ENCODE measurements at places on chromosomes 2 and 18.
A peak's percentile ranks its signal among the peaks of the same experiment; 100 is the strongest.

- DNase-seq = peak; percentile 14
Observed at GRCh38 chr2:217248312-217248935, 388.6 kb upstream of the TNP1 start.

- peak; percentile 46 for DNase-seq
Observed at GRCh38 chr18:27136208-27136535, 48.9 kb downstream of the CHST9 start.

- DNase-seq = no peak
Observed at GRCh38 chr18:42442656-42443055, 487.6 kb downstream of the PIK3C3 start.

DNA sequence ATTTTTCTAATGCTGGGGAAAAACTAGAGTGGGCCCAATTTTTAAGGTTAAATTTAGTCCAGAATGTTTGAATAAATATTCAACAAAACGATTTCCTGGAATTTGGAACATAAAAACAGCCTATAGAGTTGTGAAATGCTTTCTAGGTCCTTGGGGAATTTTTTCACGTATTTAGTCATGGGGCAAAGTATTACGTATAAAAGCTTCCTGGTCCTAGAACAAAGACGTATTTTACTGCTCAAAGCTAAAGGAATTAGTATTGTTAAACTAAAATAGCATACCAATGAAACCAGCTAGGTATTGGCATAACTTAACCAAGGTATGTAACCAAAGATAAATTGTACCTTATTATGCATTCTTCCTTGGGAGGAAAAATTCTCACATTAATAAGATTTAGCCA, 1.6 kb downstream of the SESTD1 start:
- no peak for DNase-seq

DNA sequence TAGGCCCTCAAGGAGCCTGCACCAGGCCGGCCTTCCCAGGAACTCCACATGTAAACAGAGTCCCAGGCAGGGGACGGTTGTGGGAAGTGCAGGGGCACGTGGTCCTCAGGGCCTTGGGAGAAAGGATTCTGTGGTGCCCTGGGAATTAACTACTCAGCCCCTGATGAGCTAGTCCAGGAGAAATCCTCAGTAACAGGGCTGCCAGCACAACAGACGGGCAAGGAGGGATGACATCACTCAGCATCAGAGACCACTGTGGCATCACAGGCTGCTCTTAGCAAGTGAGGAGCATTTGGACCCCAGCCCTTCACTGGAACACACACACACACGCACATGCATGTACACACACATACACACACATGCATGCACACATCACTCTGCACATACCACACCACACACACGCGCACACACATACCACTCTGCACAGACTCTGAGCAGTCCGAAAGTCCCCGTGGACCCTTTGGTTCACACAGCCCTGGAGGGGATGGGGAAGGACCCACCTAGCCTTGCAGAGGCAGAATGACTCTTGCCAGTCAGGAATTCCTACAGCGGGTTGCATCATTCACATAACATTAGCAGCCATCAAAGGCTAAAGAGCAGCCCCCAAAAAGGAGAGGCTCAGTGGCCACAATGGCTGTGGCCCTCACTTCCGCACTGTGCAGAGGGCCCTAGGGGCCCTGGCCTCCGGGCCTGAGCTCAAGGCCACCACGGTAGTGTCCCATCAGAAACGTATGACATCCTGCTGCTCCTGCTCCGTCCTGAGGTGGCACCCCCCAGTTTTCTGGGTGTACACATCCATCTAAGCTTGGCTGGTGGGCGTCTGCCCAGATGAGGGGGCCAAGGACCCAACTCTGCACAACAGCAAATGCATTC, 1.9 kb upstream of the NMUR1 start:
- no peak for DNase-seq

GRCh38 chr2:9205963-9206948, at the start of gene ASAP2:
Gene ASAP2 (plus strand): TSS chr2:9206812. CDS start chr2:9207105, 293 bp downstream.
- peak; percentile 62 for DNase-seq

DNA sequence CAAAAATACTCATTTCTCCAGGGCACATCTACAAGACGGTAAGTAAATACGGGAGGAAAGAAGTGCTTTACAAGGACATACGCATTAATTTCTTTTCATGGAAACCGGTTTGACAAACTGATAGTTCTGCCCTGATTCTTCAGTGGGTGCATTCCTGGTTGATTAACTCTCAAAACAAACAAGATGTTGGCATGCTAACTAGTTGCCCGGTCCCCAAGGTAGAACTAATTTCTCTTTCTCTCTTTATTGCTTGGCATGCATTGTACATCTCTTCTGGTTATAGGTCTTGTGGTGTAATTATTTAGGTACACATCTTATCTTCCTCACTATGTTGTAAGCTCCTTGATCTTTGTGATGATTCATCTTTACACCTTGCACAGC, 46.9 kb upstream of the SPATS2L start:
- DNase-seq = no peak

- no peak for DNase-seq
Observed at GRCh38 chr2:119477113-119477505, 45.5 kb downstream of the TMEM37 start.

GRCh38 chr2:42224422-42225067, 55.4 kb downstream of the EML4 start:
- no peak for DNase-seq

- DNase-seq = no peak
Observed at GRCh38 chr2:190794377-190794776, 86.2 kb upstream of the GLS start.

- no peak for DNase-seq
Observed at GRCh38 chr2:142478206-142478605, 347.4 kb upstream of the LRP1B start.

DNA sequence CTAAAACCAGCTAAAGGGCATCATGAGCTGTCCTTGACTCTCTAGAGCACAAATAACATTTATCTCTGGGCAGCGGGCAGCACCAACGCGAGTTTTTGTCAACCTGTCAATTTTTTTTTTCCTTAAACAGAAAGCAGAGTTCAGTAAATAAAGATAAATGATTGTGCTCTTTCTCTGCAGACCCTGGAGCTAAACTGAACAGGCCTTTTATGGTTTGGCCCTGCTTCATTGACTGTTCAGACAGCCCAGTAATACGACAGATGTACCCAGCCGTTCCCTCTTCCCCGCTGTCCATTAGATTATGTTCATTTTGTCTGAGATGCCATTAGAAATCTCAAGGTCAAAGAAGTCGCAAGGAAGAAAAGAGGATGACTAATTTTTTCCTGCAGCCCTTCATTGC, 280.5 kb upstream of the PIK3C3 start:
- no peak for DNase-seq

- no peak for DNase-seq
Observed at GRCh38 chr2:96120091-96120720, 3.8 kb upstream of the ADRA2B start.

DNA sequence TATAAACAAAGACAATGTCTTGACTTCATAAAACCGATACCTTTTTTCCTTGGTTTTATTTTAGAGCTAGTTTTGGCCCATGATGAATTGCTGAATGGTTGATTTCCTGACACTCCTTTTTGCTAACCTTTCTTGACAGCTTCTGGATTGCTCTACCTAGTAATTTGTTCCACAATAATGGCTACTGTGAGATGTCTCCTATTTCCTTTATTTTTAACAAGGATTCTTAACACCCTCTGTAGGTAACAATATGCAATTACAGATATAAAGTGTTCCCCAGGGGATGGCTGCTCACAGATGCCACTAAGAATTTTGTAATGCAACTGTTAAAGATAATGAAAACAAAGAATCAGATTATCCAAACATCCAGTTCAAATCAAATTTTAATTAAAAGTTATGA, 100.8 kb upstream of the ATP5MC3 start:
- DNase-seq = no peak

DNA sequence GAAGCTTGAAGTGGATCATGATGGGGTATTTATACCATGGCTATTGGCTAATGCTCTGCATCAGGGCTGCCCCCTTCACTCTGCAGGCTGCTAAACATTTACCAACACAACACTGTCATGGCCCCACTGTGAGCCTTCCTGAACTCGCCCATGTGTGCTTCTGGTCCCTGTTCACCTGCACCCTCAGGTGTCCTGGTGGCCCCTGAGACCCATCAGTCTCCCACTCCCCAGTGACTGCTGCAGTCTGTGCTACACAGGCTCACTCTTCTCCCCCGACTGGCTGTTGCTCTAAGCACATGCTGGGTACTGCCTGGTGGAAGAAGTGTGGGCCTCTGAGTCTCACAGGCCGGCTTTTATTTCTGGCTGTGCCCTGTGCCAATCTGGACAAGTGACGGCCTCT, 183.0 kb upstream of the HS6ST1 start:
- no peak for DNase-seq

DNA sequence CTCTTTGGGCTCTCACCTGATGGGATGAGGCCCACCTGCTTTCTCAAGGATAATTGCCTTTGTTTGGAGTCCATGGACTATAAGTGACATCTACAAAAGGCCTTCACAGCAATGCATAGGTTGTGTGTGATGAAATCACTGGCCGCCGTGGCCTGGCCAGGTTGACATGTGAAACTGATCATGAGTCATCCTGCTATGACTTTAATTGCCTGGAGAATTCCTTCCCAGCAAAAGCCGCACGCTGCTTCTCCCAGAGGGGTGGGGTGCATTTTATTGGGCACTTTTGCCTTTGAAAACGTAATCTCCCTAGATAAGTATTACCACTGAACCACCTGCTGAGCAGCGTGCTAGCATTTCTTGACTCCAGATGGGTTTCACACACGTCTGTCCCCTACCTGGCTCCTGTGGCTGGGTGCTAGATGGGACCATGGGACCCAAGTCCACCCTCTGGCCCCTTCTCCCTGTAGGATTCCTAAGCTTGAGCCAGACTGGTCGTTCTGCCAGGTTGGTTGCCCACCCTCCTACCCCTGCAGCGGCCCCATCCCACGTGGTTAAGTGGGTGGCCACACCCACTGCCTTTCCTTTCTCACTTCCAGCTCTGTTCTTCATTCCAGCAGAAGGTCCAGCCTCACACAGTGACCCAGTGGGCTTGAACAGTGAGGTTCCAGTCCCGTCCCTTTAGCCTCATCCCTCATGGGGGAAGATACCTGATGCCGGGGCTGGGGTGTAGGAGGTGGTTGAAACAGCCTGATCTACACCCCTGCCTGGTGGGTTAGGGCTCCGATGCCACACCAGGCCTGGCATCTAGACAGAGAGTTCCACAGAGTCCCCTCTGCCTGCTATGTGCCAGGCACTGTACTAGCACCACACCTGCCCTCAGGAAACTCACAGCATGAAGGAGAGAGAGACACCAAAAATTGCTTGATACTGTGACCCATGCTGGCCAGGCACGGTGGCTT, 89.6 kb downstream of the GBX2 start:
- DNase-seq = no peak

DNA sequence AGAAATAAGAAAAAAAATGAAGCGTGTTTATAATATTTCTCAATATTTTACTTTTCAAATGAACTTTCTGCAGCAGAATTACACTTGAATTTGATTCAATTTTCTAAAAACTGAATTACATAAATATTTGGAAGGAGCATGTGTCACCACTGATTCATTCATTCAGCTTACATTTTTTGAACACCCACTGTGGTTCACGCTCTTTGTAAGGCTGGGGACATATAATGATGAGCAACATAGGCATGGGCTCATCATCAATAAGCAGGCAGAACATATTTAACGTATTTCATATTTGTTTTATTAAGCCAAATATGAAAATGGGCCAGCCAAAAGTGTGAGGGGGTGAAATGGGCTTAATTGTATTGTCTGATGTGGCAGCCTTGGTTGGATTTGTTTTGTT, 209.1 kb downstream of the CTNNA2 start:
- no peak for DNase-seq

DNA sequence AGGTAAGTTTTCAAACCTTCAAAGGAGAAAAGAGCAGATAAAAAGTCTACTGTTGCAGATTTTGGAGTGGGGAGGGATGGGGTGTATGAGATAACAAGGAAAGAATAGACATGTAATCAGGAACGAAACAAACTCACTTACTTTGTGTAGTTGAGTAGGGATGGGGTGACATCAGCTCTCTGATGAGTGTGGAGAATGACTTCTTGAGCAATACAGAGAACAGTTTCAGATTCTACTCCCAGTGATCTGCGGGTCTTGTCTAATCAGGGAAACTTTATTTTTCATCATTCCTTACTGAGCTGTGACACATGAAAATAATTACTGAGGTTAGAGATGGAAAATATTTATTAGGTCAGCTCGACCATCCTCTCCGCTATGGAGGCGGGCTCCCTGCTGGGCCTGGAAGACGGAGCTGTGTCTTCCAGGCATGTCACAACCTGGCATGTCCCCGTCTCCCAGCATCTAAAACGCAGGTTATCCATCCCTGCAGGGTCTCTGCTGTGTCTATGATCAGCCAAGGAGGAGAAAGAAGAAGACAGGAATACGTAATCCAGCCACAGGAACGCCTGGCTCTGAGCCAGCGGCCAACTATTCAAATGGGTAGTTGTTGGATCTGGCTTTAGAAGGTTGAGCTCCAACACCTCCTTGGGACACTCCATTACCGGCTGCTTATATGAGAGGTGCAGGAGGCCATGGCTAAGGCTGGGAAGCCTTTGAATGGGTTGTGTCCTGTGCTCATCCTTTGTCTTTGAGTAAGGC, 99.0 kb upstream of the SATB2 start:
- DNase-seq = no peak

DNA sequence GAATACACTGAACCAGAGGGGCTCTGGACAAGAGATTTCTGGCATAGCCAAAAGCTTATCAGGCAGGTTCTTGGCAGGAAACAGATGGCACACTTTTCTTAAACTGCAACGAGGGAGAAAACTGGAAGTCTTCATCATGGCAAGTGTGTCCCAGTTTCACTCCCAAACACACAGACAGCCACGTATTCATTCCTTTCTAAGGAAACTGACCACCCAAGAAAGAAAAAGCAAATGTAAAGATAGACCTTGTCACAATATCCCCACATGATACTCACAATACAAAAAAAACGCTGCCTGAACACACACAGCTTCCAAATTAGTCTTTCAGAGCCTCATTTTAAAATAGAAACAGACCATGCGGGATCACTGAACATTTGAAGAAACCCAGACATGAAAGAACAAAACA, 40.6 kb upstream of the RTTN start:
- DNase-seq = no peak

DNA sequence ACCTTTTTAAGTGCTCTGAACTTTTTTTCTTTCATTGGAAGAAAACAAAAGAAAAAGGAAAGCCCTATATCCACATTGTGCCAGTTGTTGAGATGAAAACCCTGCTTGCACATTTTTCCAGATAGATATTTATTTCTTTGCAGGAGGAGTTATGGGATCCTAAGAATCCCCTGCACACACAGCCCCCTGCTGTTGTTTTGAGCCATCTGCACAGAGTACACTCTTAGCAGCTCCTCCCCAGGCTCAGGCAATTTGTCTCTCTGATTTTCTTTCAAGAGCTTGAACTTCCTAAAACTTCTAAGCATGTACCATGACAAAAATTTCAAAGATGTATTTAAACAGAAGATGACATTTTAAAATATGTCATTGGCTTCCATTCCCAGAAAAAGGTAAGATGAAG, 436.9 kb downstream of the METTL4 start:
- DNase-seq = no peak

GRCh38 chr2:240555541-240556250, 2.1 kb downstream of the ANKMY1 start:
- DNase-seq = no peak

DNA sequence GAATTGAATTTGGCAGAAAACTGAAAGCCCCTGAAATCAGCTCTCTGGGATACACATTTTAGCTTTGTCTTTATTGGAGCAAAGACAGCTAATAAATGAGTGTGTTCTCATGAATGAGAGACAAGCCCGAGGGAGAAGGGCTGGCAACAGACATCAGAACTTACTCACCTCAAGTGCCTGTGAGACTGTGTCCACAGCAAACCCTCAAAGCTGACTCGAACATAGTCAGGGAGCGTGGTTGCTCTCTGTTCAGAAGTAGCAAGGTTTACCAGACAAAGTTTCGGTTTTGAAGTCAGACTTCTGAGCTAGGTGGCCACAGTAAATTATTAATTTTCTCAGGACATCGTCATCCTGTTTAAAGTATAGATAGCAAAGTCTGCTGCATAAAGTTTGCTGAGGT, 207.9 kb downstream of the CMPK2 start:
- DNase-seq = no peak
